ENCODE measurements at places on chromosomes 4 and X.

DNA sequence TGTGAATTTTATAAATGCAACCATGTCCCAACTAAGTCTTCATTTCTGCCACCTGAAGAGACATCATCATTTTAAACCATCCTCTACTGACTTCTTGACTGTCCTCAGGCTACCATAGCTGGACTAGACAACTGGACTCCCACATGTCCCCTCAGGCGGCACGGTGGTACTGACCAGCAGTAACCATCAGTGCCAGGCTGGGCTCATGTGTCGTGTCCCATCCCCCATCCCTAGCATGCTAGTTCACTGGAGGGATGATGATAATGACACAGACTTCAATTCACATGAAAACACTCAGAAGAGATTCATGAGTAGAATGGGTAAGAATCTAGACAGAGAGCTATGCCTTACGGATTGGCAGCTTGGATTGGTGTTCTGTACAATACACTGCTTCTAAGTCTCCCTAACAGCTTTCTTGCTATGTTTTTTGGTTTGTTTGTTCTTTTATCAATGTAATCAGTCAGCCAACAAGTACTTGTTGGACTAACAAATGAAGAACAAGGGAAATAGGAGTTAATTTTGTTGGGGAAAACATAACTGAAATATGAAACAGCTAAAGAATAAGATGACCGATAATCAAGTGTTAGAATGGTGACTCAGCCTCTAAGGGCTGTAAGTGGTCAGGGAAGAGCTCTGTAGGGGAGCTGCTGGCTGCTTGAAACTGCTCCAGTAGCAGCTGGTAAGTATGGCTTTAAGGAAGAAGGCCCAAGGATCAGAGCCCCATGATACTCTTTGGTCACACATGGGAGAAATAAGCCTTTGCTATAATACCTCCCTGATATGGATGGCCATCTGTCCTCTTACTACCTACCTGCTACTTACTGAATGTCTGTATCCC, 10.3 kb downstream of the ZDHHC9 start:
- DNase-seq: no peak

DNA sequence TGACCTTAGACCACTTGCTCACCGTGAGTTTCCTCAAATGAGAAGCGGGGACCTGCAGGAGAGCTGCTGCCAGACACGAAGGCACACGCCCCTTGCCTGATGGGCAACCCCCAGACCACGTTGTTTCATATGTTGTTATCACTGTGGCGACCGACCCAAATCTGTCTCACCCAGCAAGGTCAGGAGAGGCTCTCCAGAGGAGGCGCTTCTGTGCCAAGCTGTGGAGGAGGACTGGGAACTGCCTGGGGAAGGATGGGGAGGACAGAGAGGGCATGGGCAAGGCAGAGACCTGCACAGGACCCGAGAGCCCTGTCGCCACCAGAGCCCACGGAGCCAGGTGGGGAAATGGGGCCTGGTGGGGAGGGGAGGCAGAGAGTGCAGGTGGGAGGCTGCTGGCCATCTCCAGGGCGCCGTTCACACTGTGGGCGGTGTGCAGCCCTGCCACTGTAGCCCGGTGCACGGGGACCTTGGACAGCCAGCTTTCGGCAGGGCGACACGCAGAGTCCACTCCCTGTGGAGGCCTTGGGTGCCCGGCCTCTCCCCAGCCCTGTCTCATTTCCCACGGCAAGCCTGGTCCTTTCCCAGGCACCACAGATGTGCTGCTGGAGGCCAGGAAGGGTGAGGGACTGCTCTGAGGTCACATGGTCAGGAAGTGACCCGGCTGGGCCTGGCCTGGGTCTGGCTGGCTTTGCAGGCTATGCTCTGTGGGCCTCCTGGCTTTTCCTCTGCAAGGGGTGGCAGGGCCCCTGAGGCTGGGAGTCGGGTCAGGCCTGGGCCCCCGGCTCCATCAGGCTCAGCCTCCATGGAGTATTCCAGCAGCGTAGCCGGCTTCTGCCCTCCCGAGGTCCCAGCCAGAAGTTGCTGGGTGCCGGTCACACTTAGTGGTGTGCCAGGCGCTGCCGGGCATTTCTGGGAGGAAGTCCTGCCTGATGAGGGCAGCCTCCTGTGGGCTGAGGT, 3.2 kb downstream of the HTRA3 start:
- DNase-seq: no peak

DNA sequence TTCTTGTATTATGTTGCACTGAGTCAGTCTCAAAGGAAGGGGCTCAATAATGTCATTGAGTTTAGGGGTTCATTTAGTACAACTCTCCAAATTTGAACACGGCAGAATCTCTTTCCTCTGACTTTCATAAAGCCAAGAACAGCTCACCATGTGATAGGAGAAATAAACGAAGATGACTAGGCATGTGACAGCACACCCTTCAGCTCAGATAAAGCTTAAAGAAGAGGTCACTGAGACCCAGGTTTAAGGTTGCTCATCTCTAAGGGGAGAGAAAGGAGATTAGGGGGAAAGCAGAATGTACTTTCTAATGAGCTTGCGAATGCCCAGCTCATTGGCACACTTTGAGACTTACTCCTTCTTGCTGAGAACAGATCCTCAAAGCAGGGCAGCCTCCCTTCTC, 89.0 kb downstream of the PLAC1 start:
- no peak for DNase-seq

- DNase-seq: no peak
Measured at GRCh38 chrX:53642337-53642736, 44.2 kb downstream of the HUWE1 start.
